ENCODE measurements at places on chromosomes 5 and 9. TPM values are rescaled to one million over a fixed set of nuclear protein-coding genes. Genes with fewer than 3 reads are reported as not detected.

Gene MRPL36
- total RNA-seq, result 18.2 TPM

Gene TMEM174
- total RNA-seq, result not detected

Gene DAB2
- total RNA-seq, result 105 TPM

Gene KLF4
- total RNA-seq, result 120 TPM

Gene PCDHB11
- total RNA-seq, result 7.4 TPM

Gene SAXO1
- total RNA-seq, result not detected

Gene IFNE
- total RNA-seq, result not detected

DNA sequence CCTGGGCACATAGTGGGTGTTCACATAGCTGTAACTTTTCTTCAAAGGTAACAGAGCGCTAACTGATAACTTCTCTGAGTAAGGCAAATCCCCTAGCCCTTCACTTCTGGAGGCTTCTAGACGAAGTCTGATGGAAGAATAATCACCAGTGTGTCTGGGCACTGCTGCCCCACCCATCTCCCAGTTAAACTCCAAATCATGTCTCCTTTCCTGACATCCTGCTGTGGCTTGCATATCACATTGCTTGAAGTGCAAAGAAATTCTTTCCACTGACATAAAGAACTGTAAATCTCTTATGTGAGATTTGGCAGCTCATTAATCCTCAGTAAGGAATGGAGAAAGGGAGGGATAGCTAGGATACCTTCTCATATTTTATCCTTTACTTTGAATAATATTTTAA, 74.6 kb downstream of the MARCHF11 start:
- H3K27ac ChIP-seq, result no peak overlapping the region
- H3K4me3 ChIP-seq, result no peak overlapping the region
- no peaks in the 10 kb centered on the region for H3K36me3 ChIP-seq
- DNase-seq, result no peak
- no peaks in the 10 kb centered on the region for H3K4me1 ChIP-seq

DNA sequence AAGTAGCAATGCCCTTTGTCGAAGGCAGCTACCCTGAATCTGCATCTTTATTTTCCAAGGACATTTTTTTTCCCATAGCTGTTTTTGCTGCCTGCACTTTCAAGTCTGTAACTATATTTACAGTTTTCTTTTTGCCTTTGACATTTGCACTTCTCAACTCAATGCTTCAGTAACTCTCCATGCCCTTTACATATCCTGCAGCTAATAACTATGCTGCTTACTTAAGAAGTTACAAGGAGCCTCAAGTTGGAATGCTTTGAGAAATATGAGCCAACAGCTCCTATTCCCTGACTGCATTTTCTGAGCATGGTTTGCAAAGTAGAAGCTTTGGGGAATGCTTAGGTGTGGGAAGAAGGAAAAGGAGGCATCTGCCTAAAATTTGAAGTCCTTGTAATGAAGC, 194.8 kb upstream of the TRPC7 start:
- no peaks in the 10 kb centered on the region for H3K36me3 ChIP-seq
- H3K27ac ChIP-seq, result no peak overlapping the region
- no peak overlapping the region for H3K4me3 ChIP-seq
- DNase-seq, result no peak
- H3K27me3 ChIP-seq, result no peaks in the 10 kb centered on the region
- H3K4me1 ChIP-seq, result no peaks in the 10 kb centered on the region

- DNase-seq, result no peak
- no peak overlapping the region for H3K27ac ChIP-seq
- H3K4me3 ChIP-seq, result no peak overlapping the region
- no peaks in the 10 kb centered on the region for H3K36me3 ChIP-seq
These were observed 914.2 kb upstream of the CDH6 start for GRCh38 chr5:30279237-30279636.

GRCh38 chr9:14585730-14586473, 107.3 kb downstream of the ZDHHC21 start:
- DNase-seq, result no peak
- H3K4me1 ChIP-seq, result no peaks in the 10 kb centered on the region

DNA sequence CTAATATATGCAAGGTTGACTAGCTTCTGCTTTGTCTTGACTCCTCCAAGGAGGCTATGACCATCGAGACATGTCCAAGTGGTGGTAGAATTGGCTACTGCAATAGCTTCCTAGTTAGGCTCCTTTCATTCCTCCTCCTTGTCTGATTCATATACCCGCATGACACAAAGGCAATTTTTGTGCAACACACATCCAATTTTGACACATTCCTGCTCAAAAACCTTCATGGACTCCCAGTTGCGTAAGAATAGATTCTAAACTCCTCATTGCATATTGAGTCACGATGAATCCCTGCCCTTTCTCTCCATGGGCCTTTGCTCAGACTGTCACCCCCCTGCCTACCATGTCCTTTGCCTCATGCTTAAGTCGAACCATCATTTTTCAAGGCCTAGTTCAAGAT, 344.5 kb downstream of the ACTL7B start:
- no peak for DNase-seq
- H3K4me3 ChIP-seq, result no peak overlapping the region
- H3K4me1 ChIP-seq, result no peaks in the 10 kb centered on the region
- H3K27ac ChIP-seq, result no peak overlapping the region
- H3K27me3 ChIP-seq, result no peaks in the 10 kb centered on the region

- no peak overlapping the region for H3K27ac ChIP-seq
- H3K4me3 ChIP-seq, result no peak overlapping the region
- H3K4me1 ChIP-seq, result no peaks in the 10 kb centered on the region
- DNase-seq, result no peak
- H3K36me3 ChIP-seq, result no peaks in the 10 kb centered on the region
These were observed 1185.5 kb upstream of the CDH18 start for GRCh38 chr5:21173526-21173925.

- no peak overlapping the region for H3K27ac ChIP-seq
- DNase-seq, result no peak
- no peaks in the 10 kb centered on the region for H3K4me1 ChIP-seq
- no peaks in the 10 kb centered on the region for H3K36me3 ChIP-seq
These were observed 151.1 kb downstream of the MPDZ start for GRCh38 chr9:13128266-13128860.

DNA sequence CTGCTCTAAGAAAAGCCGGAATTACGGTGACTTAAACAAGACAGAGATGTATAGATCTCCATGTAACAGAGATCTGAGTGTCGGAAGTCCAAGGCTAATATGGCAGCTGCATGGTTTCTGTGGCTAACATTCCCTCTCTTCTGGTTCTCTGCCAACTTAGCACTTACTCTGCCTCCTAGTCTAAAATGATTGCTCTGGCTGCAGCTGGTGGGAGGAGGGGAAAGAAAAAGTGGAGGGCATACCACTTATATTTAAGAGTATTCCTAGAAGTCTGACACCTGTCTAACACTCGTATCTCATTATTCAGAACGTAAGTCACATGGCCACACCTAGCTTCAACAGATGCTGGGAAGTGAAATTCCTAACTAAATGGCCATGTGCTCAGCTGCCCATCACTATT, 551.5 kb upstream of the TLE4 start:
- no peak overlapping the region for H3K4me3 ChIP-seq
- H3K27ac ChIP-seq, result no peak overlapping the region
- H3K36me3 ChIP-seq, result no peaks in the 10 kb centered on the region
- no peaks in the 10 kb centered on the region for H3K4me1 ChIP-seq
- no peak for DNase-seq

- H3K4me3 ChIP-seq, result no peak overlapping the region
- peaks cover 14% of the 10 kb centered on the region for H3K27me3 ChIP-seq
- no peaks in the 10 kb centered on the region for H3K36me3 ChIP-seq
- peaks cover 9% of the 10 kb centered on the region for H3K4me1 ChIP-seq
These were observed 1.5 kb downstream of the SPOCK1 start for GRCh38 chr5:137497396-137498290.

DNA sequence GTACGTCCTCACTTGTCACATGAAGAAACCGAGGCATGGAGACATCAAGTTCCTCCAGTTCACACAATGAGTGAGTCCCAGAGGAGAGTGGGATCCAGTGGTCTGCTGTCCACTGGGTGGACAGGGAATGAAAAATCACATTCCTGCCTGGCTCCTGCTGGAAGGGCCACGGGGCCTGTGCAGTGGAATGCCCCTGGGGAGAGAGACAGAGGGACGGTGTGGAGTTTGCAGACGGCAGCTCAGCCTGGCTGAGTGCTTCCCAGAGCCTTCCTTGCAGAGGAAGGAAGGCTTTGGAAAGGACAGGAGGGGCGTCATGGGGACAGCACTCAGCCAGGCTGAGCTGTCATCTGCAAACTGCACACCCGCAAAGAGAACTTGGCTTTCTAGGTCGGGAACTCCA, 74.7 kb downstream of the COL27A1 start:
- no peak for DNase-seq
- peaks cover 18% of the 10 kb centered on the region for H3K36me3 ChIP-seq
- H3K27ac ChIP-seq, result no peak overlapping the region
- peaks cover 8% of the 10 kb centered on the region for H3K4me1 ChIP-seq
- H3K4me3 ChIP-seq, result no peak overlapping the region

GRCh38 chr5:1652873-1653697, 129.3 kb upstream of the LPCAT1 start:
- no peaks in the 10 kb centered on the region for H3K27me3 ChIP-seq
- no peak for DNase-seq
- no peaks in the 10 kb centered on the region for H3K4me1 ChIP-seq
- H3K4me3 ChIP-seq, result no peak overlapping the region
- H3K27ac ChIP-seq, result no peak overlapping the region
- H3K36me3 ChIP-seq, result no peaks in the 10 kb centered on the region

DNA sequence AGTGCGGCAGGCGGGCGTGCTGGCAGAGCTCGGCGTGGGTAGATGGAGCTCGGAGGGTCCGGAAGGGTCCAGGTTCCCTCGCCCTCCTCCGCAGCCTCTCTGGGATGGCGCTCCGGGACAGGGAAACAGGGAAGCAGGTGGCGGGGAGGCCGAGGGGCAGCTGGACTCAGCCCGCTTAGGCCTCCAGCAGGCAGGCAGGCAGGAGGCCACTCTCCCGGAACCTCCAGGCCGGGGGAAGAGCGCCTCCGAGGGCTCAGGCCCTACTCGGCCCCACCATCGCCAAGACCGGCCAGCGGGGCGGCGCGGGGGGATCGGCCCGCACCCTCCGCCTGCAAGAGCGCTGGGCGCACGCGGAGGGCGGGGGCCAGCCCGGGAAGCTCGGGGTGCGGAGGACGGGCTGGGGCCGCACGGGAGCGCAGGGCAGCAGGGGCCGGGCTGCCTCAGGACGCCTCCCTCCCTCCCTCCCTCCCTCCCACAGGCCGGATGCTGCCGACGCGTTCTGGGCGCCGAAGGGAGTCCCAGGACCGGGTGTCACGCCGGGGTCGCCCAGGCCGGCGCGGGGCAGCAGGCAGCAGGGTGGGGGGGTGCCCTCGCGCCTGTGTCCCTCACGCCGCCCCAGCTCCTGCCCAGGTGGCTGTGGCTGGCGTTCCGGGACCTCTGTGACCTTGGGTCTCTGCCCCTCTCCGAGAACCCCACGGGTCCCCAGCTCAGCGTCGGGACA, 977 bp downstream of the MGAT4B start:
- no peaks in the 10 kb centered on the region for H3K27me3 ChIP-seq
- no peak for DNase-seq
- H3K4me1 ChIP-seq, result peaks cover 44% of the 10 kb centered on the region
- H3K27ac ChIP-seq, result peak overlapping the region; percentile 87
- H3K4me3 ChIP-seq, result peak overlapping the region; percentile 84

- H3K4me3 ChIP-seq, result no peak overlapping the region
- no peaks in the 10 kb centered on the region for H3K36me3 ChIP-seq
- H3K27ac ChIP-seq, result peak overlapping the region; percentile 54
- DNase-seq, result peak; percentile 24
- H3K27me3 ChIP-seq, result no peaks in the 10 kb centered on the region
These were observed 361.8 kb downstream of the CDH18 start for GRCh38 chr5:19626211-19626610.

DNA sequence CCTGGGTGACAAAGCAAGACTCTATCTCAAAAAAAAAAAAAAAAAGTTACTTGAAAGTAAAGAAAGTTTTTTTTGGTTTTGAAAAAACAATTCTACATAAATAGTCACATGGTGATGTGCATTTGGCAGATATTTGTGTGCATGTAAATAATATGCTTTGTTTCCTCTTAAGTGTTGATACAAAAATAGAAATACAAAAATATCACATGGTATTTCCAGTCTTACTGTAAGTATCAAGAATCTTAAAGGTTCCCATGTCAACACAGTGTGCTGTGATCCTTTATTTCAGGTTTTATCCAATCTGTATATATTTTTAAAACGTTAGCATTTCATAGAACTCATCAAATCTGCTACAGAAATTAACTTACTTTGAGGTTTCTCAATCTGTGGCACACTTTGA, 521.9 kb downstream of the TLE4 start:
- DNase-seq, result no peak
- no peaks in the 10 kb centered on the region for H3K4me1 ChIP-seq
- no peak overlapping the region for H3K27ac ChIP-seq

DNA sequence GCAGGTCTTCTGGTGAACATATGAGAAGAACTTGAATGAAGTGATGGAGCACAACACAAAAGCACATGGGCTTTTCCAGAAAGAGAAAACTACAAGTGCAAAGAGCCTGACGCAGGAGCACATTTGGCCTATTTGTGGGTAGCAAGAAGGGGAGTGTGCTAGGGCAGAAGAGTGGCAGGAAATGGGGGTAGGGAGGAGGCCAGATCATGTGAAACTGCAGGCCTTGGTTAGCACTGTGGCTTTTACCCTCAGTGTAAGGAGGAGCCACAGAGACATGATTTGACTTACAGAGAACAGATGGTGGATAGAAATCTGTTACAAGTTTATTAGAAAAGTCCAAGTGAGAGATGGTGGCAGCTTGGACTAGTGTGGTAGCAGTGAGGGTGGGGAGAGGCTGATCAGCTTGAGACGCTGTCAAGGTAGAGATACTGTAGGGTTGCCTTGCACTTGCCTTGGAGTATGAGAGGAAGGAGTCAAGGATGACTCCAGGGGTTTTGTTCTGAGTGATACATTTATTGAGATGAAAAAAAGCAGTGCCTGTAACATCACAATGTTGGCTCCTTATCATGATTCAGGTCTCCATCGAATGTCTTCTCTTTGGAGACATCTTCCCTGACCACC, 126.7 kb downstream of the PPP2R2B start:
- no peaks in the 10 kb centered on the region for H3K27me3 ChIP-seq
- H3K36me3 ChIP-seq, result no peaks in the 10 kb centered on the region
- no peak for DNase-seq
- no peaks in the 10 kb centered on the region for H3K4me1 ChIP-seq

DNA sequence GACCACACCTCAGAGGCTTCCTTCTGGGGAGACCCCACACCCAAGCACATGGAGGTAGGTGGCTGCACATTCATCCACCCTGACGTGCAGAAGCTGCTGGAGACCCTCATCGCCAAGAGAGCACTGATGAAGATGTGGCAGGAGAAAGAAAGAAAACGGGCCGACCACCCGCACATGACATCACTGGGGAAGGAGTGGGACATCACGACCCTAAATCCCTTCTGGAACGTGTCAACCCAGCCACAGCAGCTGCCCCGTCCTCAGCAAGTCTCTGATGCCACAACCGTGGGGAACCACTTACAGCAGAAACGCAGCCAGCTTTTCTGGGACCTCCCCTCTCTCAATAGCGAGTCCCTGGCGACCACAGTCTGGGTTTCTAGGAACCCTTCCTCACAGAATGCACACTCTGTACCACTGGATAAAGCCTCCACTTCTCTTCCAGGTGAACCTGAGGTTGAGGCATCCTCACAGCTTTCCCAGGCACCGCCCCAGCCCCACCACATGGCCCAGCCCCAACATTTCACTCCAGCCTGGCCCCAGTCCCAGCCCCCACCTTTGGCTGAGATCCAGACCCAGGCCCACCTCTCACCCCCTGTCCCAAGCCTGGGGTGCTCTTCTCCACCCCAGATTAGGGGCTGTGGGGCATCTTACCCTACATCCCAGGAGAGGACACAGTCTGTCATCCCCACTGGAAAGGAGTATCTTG, 3.0 kb downstream of the SPATA31E1 start:
- H3K27me3 ChIP-seq, result no peaks in the 10 kb centered on the region
- no peaks in the 10 kb centered on the region for H3K36me3 ChIP-seq
- no peak for DNase-seq

- no peaks in the 10 kb centered on the region for H3K27me3 ChIP-seq
- no peak overlapping the region for H3K27ac ChIP-seq
- no peak overlapping the region for H3K4me3 ChIP-seq
- no peaks in the 10 kb centered on the region for H3K36me3 ChIP-seq
- no peaks in the 10 kb centered on the region for H3K4me1 ChIP-seq
These were observed 230.6 kb downstream of the GNA14 start for GRCh38 chr9:77417566-77417965.
